ENCODE measurements at places on chromosomes 12 and 14. TPM values are rescaled to one million over a fixed set of nuclear protein-coding genes. Genes with fewer than 3 reads are reported as not detected.

Gene P2RX2
- polyA plus RNA-seq: not detected

Gene MANSC4
- not detected for polyA plus RNA-seq

DNA sequence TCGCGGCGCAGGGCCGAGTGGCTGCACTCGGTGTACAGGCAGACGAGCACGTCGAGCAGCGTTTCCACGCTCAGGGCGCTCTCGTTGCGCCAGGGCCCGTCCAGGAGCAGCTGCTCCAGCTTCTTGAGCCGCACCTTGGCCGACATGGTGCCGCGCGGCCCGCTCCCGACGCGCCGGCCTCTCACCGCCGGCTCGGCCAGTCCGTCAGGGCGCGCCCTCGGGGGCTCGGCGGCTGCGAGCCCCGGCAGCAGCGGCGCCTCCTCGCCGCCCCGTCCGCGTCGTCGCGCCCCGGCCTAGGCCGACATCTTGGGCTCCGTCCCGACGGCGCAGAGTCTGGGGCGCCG, 349 bp downstream of the CDC42BPB start:
- H3K4me1 ChIP-seq: peaks cover 2% of the 10 kb centered on the region
- H3K4me3 ChIP-seq: peak overlapping the region; percentile 79
- no peaks in the 10 kb centered on the region for H3K27me3 ChIP-seq
- H3K27ac ChIP-seq: peak overlapping the region; percentile 77
- peak; percentile 19 for DNase-seq

DNA sequence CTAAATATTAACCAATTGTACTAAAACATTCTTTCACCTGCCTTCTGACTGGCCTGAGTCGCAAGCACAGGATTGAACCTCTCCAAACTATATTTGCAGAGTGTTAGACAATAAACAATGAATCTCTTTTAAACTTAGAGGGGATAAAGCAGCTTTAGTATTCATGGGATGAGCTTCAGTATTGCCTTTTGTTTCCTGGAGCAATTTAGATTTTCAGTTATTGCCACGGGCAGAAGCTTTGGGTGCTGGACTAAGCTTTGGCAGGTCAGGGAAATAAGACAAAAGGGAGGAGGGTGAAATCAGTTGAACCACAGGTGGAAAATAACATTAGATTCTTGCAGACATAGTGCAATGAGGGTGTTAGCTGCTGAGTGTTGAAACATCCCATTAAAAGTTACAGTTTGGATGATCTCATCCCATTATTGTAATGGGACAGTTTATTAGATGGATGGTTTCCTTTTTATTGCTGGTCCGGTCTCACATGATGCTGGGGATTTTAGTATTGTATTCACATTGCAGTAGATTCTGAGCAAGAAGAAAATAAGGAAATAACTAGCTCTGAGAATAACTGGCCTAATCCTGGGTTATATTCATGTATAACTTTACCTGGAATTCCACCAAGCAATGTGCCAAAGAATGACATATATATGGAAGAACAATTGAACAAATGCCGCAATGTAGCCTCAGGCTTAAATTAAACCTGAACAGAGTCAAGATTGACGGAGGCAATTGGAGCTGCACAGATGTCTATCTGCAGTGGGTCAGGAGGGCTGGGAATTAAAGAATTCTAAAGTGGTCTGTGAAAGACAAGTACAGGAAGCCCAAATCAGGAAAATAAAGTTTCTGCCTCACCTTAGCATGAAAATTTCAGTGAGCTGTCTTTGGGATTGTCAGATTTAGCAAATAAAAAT, 1092.8 kb upstream of the SEL1L start:
- H3K27ac ChIP-seq: no peak overlapping the region
- H3K4me3 ChIP-seq: no peak overlapping the region
- no peaks in the 10 kb centered on the region for H3K36me3 ChIP-seq
- no peaks in the 10 kb centered on the region for H3K4me1 ChIP-seq
- no peaks in the 10 kb centered on the region for H3K27me3 ChIP-seq

DNA sequence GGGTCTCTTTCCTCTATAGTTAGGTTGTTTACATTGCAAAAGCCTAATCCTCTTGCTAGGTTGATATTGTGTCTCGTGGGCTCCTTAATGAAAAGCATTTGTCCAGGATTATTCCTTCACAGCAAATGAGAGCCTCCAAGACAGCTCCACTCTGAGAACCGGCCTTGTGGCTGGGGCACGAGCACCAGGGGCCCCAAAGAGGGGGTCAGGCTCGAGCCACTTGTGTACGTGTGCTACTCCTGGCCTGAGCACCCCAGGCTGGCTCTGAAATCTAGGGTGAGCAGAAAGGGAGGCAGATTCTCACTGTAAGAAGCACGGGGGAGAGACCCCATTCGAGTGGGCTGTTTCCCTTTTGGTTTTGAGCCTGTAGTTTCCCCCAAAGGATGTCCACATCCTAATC, 45.0 kb upstream of the FZD10 start:
- H3K36me3 ChIP-seq: no peaks in the 10 kb centered on the region
- no peaks in the 10 kb centered on the region for H3K4me1 ChIP-seq
- H3K27me3 ChIP-seq: no peaks in the 10 kb centered on the region
- no peak for DNase-seq
- no peak overlapping the region for H3K4me3 ChIP-seq

DNA sequence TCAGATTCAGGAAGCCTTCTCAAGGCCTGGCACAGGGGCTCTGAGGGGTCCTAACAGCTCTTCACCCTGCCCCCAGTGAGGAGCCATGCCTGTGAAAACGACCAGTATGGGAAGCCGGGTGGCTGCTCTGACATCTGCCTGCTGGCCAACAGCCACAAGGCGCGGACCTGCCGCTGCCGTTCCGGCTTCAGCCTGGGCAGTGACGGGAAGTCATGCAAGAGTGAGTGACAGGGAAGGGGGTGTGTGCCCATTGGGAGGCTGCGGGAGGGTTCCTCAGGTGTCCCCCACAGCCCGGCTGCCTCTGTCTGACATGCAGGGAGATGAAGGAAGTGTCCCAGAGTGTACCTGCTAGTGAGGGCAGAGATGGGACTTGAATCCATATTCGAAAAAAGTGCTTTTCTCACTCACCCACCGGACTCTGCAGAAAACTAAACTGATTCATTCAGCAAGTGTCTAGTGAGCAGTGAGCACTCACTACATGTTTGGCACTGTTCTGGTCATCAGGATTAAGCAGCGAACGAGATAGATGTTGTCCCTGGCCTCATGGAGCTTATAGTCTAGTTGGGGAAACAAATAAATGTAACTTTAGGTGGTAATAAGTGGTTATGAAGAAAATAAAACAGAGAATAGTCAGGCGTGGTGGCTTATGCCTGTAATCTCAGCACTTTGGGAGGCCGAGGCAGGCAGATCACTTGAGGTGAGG, 9.4 kb upstream of the LRP1-AS start:
- no peaks in the 10 kb centered on the region for H3K27me3 ChIP-seq
- peaks cover 16% of the 10 kb centered on the region for H3K4me1 ChIP-seq
- peaks cover 64% of the 10 kb centered on the region for H3K36me3 ChIP-seq
- DNase-seq: no peak

DNA sequence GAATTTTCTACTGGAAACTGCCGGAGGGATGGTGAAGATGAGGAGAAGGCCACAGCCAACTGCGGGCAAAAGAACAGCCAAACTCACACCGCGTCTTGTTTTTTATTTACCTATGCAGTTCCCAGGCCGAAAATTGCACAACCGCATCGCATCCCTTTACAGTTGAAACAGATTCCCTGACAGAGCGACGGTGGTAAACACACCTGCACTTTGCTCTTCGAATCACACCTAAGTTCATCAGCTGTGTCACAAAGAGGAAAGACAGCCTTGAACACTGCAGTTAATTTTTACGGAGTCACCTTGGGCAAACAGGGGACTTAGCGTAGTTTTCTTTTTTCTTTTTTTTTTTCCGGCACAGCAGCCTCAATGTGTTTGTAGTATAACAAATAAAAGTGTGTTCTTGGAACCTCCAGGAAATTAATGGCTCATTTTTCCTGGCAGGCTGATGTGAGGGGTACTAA, 272.0 kb upstream of the DIO3 start:
- no peaks in the 10 kb centered on the region for H3K4me1 ChIP-seq
- no peak overlapping the region for H3K4me3 ChIP-seq
- no peak for DNase-seq
- no peaks in the 10 kb centered on the region for H3K36me3 ChIP-seq
- H3K27ac ChIP-seq: no peak overlapping the region
